AG04449 (cell line): ENCODE measurements at places on chromosomes 7 and 10.
A peak's percentile ranks its signal among the peaks of the same experiment; 100 is the strongest.

GRCh38 chr7:105935250-105935649 is 27.8 kb upstream of the CDHR3 start:
- no peak for DNase-seq

DNA sequence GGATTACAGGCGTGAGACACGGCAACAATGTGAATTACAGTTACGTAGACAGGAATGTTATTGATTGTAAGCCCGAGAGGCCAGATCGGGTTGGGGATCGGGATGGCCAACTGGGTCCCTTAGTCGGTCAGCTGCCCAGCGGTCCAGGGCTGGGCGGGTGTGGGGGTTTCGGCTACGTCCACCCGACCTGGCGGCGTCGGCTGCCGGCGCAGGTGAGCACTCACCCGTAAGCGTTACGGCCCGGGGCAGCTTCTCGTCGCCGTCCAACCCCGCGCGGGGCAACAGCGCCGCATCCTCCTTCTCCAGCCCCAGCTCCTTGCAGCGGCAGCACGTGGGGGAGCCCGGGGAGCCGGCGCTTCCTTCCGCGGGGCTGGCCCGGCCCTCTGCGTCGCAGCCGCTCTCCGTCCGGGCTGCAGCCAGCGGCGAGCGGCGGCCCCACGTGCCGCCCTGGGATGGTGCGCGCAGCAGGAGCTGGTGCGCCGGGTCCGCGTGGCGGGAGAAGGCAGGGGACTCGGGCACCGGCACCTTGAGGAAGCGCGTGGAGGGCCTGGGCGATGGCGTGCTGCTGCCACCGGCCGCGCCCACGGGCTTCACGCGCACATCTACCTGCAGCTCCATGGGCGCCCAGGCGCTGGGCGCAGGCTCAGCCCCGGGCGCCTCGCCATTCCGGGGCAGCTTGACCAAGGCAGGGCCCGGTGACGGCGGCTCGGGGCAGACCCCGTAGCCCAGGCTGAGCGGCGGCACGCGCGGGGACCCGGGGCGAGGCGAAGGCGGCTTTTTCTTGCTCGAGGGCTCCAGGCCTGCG is 609 bp downstream of the KLRG2 start:
- no peak for DNase-seq

DNA sequence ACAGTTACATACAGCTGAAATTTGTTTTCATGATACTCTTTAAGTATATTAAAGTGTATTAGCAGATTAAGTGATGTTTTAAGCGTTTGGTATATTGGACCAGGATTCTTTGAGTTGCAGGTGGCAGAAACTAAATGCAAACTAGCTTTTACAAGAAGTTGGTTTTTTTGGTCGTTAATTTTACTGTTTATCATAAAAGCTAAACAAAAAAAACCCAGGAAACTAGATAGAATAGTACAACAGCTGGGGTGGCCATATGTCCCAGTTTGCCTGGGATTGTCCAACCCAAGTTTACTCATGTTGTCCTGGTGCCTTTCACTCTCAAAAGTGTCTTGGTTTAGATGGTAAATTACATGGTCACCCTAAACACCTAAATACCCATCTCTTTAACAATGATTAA is 108.7 kb downstream of the PHTF2 start:
- DNase-seq, result no peak

DNA sequence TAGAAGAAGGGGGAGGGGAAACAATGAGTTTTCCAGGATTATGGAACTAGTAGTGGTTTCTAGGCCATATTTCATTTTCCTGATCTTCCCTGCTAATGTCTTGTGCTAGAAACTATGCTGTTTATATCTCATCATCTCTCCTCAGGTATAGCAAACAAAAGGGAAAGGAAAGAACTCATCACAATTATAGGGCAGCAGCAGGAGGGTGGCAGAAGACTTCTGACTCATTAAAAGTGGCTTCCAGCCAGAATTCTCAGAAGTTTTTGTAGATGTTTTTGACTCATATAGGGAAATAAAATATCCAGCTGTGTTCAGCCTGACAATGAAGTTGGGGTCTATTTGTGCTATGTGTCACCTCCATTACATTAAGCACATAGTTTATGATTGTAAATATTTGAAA is 6.5 kb downstream of the AHR start:
- DNase-seq, result peak; percentile 37

DNA sequence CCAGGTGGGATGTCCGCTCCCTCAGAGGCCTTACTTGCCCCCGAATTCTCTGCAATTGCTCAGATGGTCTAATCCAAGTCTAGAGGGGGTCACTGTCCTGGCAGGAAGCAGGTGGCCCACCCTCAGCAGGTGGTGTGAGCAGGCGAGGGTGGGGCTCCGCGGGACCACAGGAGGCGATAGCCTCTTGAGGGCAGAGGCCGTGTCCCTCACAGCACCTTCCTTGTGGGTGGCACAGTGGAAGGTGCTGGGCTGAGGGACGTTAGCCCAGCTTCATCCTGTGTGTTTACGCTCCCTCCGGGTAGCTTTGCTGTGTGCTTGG is 38.3 kb upstream of the INPP5A start:
- no peak for DNase-seq

- no peak for DNase-seq
Observed at GRCh38 chr10:22604344-22605126, 109.8 kb downstream of the PIP4K2A start.

GRCh38 chr7:4714767-4715409 is 32.8 kb downstream of the FOXK1 start:
- no peak for DNase-seq

- no peak for DNase-seq
Observed at GRCh38 chr7:952548-953441, 1.7 kb downstream of the ADAP1 start.

DNA sequence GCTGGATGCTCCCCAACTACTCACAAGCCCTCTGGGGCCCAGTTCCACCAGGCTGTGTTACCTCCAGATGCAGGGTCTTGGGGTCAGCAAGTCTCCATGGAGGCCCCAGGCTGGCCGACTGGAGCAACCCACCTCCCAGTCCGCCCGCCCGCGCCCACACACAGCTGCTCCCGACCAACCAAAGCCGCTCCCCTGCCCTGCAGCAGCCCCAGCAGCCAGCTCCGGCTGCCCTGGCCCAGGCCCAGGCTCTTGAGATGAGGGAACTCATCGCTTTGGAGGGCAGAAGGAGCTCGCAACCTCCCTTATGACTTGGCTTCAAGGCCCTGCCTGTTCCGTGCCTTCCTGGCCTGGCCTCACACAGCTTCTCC is 47.2 kb downstream of the LRRC20 start:
- DNase-seq, result no peak

DNA sequence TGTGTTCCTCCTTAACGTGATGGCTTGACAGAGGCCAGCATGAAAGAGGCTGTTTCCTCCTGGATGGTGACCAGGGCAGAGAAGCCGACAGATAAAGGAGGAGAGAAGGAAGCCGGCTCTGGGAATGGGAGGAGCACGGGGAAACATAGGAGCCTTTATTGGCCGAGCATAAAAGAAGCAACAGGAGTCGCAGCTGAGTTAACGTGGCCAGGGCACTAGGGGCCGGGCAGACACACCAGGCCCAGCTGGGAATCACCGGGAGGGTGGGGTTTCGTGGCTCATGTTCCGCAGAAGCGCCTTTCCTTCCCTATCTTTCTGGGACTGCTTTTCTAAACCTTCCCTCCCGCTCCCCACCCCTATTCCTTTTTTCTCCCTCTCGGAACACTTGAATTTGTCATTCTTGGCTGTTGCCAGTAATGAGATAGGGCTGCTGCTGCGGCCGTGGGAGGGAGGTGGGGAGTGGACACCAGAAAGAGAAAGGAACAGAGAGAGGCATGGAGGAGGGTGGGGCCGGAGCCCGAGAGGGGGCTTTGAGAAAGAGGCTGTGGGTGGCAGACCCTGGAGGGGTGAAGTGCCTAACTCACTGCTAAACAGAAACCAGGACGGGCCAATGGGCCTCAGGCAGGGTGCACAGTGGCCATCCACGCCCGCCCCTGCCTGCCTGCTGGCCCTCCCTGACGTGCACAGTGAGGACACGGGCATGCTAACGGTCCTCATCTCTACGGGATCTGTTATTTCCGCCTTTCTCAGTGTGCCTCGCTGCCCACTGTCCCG is 65.2 kb downstream of the COL13A1 start:
- no peak for DNase-seq

GRCh38 chr7:154910125-154910524 is 92.8 kb downstream of the PAXIP1 start:
- DNase-seq, result no peak

GRCh38 chr7:89661876-89662275 is 492.4 kb upstream of the STEAP1 start:
- no peak for DNase-seq

- no peak for DNase-seq
Observed at GRCh38 chr10:3107426-3107961, 40.1 kb downstream of the PFKP start.

- no peak for DNase-seq
Observed at GRCh38 chr7:141452911-141453310, 98.3 kb upstream of the AGK start.

DNA sequence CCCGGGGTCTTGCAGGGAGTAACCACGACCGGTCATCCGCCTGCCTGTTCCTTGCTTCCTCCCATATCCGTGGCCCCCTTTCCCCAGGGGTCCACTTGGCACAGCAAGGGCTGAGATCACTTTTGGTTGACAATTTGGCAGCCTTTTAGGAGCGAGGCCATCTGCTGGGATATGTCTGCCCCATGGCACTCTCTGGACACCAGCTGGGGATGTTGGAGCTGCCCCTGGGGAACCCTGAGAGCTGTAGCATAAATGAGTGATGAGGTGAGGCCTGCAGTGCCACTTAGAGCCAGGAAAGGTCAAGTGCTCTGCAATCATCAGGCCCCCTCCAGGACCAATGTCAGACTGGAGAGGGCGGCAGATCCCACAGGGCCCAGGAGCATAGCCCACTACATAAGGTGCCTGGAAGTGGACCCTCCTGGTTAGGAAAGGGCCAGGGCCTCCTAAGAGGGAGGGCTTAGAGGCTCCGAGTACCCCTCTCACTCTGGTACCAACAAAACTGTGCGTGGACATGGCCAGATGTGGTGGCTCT is 92.1 kb downstream of the HIP1 start:
- no peak for DNase-seq

DNA sequence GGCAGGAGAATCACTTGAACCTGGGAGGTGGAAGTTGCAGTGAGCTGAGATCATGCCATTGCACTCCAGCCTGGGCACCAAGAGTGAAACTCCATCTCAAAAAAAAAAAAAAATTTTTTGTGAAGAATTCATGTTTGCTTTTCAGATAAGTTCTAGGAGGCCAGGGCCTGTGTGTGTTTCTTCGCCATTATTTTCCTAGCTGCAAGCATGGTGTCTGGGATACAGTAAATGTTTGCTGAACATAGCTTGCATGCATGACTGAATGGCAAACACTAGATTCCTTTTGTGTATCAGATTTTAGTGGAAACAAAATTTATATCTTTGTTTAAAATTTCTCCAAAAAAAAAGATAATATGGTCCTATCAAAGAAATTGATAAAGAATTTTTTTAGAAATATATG is 9.7 kb upstream of the MACC1 start:
- no peak for DNase-seq

GRCh38 chr7:50357426-50357825 is 52.9 kb downstream of the IKZF1 start:
- DNase-seq, result no peak

- no peak for DNase-seq
Observed at GRCh38 chr10:1643161-1643907, 94.0 kb downstream of the ADARB2 start.

DNA sequence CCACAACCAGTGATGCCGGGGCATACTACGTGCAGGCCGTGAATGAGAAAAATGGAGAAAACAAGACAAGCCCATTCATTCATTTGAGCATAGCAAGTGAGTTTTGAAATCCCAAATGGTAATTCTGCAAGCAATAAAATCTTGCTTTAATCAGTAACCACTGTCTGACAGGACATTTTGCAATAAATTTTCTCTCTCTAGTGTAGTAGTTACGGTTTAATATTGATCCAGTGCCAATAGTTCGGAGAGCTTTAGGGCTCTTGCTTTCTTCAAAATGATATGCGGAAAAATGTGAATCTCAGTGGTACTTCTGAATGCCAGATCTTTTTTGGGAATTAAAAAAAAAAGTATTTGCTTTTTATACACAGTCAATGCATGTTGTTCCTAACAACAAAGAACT is 520.4 kb downstream of the SDK1 start:
- no peak for DNase-seq

DNA sequence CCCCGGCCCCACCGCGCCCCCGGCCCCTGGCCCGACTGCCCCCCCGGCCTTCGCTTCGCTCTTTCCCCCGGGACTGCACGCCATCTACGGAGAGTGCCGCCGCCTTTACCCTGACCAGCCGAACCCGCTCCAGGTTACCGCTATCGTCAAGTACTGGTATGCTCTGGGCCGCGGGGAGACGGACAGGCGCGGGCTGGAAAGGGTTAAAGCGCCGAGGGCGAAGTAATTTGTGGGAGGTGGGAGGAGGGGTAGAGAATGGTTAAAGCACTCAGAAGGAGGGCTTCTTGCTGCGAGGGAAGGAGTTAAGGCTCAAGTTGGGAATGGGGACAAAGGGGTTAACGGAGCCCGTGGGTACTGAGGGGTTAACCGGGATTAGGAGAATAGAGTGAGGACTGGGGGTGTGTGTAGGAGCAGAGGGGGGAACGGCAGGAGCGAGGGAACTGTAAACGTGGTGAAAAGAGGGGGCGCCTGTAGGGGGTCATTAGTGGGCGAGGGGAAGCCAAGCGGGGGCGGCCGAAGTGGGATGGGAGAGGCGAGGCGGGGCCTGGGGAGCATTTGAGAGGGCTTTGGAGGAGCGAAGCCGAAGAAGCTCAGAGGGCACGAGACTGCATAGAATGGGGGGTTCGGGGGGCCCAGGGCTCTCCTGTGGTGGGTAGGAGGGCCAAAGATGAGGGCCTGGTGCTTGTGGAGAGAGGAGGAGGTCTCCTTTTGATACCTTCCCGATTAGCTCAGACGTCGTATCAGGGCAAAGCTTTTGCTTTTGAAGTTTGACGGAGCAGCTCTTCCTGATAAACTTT is 605 bp downstream of the SUFU start:
- no peak for DNase-seq

GRCh38 chr7:79876848-79877252 is 257.8 kb upstream of the GNAI1 start:
- DNase-seq, result peak; percentile 77

DNA sequence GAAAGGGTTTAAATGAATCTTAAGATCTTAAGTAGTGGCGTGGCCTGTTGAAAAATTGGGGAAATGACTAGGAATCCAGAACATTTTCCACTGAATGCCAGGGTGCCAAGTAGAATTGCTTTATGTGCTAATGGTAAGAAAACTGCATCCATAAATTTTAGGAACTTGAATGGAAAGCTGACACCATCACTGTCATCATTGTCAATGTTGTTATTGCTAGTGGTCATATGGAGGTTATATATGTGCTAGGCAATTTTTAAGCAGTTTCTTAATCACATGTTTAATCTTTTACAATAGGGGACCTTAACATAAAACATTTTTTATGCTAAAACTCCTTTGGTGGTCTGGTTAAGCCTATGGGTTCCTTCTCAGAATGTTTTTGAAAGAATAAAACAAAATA is 13.1 kb downstream of the MARCHF5 start:
- no peak for DNase-seq
